ENCODE measurements at places on chromosomes 13 and 19.

- DNase-seq, result no peak
These were observed 35.4 kb downstream of the DNAJC15 start for GRCh38 chr13:43058831-43059230.

- no peak for DNase-seq
These were observed 74.2 kb downstream of the TSHZ3 start for GRCh38 chr19:31275068-31275334.

DNA sequence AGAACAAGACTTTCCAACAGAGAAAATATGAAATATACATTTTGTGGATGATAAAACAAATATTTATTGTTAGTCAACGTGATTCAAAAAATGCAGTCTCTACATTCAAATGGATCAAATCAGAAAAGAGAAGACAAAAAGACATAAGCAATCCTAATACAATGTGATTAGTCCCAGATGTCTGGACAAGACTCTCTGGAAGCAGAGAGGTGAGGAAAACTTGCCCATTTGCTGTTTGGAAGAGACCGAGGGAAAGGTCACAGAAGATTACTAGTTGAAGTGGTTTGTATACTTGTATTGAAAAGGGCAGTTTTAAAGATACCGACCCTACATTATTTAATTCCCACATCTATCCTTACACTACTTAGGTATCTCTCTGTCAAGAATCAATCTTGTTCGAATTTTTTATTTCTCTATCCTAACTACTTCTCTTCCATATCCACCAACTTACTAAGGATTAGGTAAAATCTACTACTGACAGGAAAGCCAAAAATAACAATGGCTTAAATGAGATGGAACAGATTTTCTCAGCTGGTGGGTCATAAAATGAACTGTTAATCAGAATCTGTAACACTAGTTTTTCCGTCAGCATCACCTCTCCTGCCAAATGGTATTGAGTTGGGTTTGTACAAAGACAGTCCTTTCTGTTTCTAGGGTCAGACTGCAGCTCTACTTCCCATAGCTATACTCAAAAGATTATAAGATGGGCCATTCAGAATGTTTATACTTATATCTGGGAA lies 497.1 kb downstream of the DCT start:
- DNase-seq, result no peak

DNA sequence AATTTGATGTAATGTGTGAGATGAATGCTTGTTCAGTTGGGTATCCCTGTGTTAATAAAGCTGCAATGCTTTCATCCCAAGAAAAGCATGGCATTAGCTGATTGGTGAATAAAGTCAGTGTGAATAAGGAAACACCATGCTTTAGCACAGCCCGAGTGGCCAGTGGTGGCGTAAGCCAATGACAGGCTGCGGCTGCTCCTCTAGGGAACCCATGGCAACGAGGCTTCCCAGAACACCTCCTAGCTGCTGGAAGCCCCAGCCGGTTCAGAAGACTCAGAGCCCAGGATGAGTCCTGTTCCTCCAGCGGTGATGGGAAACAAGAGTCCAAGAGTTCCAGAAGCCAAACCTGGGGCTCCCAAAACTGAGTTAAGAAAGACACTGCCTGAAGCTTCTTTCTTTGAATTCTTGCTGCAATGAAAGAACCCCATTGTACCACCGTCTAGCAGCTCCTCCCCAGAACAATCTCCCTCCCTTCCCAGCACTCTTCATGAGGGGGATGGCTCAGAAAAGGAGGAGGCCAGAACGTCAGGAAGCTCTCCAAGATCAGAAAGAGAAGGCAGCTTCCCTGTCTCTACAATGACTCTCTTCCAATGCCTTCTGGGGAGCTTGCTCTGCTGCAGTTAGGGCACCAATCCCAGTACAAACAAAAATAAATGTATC lies 58.2 kb downstream of the TSHZ3 start:
- no peak for DNase-seq

- DNase-seq, result no peak
These were observed 1.5 kb upstream of the ZNF616 start for GRCh38 chr19:52141203-52141602.

- no peak for DNase-seq
These were observed 329.7 kb downstream of the NDFIP2 start for GRCh38 chr13:79810669-79811068.

DNA sequence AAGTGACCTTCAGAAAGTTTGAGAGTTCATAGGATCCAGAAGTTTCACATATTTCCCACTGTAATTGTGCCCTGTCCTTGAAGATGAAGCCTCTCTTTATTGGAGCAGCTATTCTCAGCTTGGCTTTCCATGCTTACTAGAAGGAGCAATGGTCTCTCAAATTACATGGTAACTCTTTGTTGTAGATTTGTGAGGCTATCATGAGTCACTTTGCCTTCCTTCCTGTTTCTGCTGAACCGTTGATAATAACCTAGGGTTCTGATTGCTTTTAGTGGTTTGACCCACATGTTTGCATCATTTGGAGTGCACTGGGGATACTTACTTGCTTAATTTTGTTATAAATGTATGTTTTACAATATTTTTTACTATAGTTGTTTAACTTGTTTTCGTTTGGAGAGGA lies 772.9 kb upstream of the SLITRK6 start:
- DNase-seq, result no peak

GRCh38 chr13:43784496-43784895 lies 2.3 kb downstream of the ENOX1 start:
- DNase-seq, result no peak

DNA sequence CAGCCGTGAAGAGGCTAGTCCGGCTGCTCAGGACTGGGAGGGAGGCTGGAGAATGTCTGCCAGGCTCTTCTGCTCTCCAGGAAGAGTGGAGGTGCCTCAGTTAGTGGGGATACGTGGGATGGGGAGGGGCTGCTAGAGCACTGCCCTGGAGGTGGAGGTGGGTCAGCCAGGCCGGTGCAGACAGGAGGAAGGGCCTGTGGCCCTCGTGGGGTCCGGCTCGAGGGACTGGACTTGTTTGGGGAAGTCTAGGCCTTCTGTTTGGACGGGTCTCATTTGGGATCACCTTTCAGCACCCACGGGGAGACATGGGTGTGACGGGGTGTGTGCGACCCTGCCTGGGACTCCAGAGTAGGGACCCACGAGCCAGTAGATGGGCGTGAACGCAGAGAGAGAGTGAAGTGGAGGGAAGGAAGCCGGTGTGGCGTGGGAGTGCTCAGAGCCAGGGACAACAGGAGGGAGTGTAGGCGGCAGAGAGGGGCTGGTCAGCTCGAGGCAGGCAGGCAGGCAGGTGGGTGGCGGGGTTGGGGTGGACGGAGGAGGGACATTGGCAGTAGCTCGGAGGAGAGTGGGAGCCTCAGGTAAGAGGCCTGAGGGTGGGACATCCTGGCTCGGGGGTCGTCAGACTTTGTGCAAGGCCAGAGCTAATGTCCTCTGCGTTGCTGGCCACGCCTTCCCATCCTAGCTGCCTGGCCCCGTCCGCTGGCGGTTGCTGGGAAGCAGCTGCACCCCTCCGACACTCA lies 11.5 kb downstream of the EPN1 start:
- DNase-seq, result no peak

- no peak for DNase-seq
These were observed 503.9 kb downstream of the GPC5 start for GRCh38 chr13:91902291-91902690.

- peak; percentile 23 for DNase-seq
These were observed 104.4 kb downstream of the TM9SF2 start for GRCh38 chr13:99605420-99606323.

DNA sequence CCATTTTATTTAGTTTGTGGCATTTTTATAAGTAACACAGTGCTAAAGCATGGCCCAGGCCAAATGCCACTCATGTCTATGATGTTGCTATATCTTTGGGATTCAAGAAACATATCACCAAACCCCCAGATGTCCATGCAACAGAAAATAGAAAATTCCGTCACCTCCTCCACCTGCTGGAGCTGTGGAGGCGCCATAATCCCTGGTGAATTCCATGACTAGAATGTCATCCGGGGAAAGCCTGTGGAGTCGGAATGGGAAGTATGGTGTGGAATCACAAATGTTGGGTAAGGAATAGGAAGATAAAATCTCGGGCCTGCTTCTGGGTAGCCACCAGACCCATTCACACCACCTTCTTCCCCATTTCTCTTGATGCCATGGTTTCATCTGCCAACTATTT lies 51.7 kb upstream of the RAP2A start:
- no peak for DNase-seq

GRCh38 chr13:96984051-96984508 lies 10.2 kb downstream of the OXGR1 start:
- no peak for DNase-seq

GRCh38 chr19:34066007-34066643 lies 106.2 kb upstream of the LSM14A start:
- DNase-seq, result no peak

- no peak for DNase-seq
These were observed 490.0 kb downstream of the PCDH20 start for GRCh38 chr13:60925686-60926085.

- DNase-seq, result no peak
These were observed 26.7 kb upstream of the NANOS3 start for GRCh38 chr19:13849991-13850909.

- DNase-seq, result no peak
These were observed 403 bp upstream of the ADAMTS10 start for GRCh38 chr19:8610936-8611300.

DNA sequence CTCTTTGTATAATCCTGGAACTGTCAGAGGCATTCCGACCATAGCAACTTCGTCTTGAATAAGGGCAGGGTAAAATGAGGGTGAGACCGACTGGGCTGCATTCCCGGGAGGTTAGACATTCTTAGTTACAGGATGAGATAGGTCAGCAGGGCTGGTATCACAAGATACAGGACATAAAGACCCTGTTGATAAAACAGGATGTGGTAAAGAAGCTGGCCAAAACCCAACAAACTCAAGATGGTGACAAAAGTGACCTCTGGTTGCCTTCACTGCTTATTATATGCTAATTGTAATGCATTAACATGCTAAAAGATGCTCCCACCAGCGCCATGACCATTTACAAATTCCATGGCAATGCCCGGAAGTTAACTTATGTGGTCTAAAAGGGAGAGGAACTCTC lies 27.7 kb upstream of the MBNL2 start:
- no peak for DNase-seq

DNA sequence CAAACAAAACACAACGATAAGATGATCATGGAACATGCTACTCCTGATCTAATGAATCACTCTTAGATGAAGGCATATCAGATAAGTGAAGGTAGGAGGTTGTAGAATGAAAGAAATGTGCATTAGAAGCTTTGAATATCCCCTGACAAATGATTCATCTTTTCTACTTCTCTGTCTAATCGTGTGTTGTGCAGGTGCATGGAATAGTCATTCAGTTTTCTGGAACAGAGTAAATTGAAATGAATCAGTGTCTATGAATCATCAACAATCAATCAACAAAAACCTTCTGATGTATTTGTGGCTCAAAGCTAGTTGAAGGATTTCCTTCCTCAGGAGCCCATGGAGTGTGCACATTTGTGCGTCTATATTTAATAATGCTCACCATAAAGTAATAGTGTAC lies 1290.4 kb upstream of the PCDH20 start:
- DNase-seq, result no peak

DNA sequence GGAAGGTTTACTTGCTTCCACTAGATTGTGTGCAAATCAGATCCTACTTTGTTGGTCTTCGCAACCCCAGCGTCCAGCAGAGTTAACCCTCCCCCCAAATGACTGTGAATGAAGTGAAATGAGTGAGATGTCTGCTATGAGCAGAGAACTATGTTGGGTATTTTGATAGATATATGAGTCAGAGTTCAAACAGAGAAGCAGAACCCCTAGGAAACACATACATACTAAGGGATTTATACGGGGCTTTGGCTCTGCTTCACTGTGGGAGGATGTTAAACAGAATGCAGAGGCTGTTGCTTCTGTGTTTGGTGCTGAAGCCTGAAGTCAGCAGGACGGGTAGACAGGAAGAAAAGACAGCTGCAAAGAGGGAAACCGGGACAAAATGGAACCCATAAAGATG lies 197.0 kb downstream of the MZT1 start:
- DNase-seq, result no peak

DNA sequence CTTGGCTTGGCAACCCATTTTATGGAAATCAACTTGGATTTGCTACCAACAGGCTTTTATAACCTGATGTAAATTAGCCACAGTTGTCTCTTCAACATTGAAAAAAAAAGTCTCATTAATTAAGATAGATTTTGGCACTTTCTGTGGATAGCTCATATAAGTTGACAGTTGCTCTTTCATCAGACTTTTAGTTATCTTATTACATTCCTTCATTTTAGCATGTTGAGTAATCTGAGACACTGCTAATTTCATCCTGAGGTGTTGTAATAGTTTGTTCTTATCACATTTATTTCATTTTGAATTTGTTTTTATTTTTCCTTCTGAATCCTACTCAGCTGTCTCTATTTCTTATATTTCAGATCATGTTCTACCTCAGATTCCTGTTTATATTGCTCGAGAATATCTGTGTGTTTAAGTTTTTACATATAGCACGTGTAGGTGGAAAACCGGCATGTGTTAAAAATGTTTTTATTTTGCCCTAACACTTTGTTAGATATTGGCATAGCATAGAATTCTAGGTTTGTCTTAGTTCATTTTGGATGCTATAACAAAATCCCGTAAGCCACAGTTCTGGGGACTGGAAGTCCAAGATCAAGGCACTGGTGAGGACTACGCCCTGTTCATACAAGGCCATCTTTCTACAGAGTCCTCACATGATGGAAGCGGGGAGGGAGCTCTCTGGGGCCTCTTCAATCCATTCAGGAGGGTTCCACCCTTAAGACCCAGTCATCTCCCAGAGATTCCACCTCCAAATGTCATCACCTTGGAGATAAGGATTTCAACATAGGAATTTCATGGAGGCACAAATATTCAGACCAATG lies 239.4 kb downstream of the COL4A1 start:
- no peak for DNase-seq

Data from GM18507 (cell line).